ENCODE measurements at places on chromosomes 5 and 9. TPM values are rescaled to one million over a fixed set of nuclear protein-coding genes. Genes with fewer than 3 reads are reported as not detected.

- DNase-seq = no peak
These were observed 41.4 kb upstream of the SLCO6A1 start for GRCh38 chr5:102539996-102540728.

DNA sequence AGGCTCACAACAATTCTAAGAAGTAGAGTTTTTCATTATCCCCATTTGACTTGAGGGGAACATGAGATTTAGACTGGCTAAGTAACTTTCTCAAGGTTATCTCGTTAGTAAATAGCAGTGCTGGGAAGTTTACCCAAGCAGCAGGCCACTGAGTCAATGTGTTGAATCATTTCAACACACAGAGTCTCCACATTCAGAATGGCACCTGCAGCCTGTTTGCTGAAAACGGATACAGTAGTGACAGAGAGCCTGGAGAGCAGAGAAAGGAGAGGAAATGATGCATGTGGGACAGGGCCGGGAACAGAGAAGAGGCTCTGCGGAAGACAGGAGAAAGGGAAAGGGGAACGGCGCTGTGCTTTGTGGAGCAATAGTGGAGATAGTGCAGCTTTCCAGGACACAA, 33.5 kb upstream of the ZSWIM6 start:
- DNase-seq = no peak

The HTR4 gene
- not detected for polyA plus RNA-seq

DNA sequence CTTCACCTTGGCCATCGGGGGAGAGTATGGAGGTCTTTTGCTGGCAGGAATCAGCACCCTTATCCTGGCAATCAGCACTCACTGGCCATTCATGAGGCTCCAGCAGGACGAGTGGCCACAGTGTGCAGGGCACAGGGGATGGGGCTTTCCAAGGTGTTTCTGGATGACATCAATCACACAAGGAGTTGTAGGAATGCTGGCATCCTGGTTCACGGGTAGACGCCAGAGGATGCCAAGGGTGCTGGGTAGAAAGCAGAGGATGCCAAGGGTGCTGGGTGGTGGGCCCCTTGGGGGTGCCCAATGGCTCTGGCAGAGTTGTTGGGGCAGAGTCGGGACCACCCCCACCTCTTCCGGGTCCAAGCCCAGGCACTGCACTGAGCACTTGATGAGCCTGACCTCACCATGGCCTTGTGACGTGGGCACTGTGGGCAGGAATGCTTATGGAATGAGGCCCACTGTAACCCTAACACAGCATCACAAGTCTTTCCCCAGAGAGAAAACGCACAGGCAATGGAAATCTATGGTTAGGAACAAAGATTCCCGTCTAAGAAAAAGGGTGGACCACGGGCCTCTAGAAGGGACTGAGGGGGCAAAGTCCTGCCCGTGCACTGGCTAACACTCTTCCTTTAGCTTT, 29.1 kb downstream of the CEL start:
- no peak for DNase-seq

- DNase-seq = no peak
These were observed 8.3 kb upstream of the ABCA1 start for GRCh38 chr9:104936291-104936690.

- DNase-seq = no peak
These were observed 51.2 kb downstream of the SIL1 start for GRCh38 chr5:139146809-139147482.

DNA sequence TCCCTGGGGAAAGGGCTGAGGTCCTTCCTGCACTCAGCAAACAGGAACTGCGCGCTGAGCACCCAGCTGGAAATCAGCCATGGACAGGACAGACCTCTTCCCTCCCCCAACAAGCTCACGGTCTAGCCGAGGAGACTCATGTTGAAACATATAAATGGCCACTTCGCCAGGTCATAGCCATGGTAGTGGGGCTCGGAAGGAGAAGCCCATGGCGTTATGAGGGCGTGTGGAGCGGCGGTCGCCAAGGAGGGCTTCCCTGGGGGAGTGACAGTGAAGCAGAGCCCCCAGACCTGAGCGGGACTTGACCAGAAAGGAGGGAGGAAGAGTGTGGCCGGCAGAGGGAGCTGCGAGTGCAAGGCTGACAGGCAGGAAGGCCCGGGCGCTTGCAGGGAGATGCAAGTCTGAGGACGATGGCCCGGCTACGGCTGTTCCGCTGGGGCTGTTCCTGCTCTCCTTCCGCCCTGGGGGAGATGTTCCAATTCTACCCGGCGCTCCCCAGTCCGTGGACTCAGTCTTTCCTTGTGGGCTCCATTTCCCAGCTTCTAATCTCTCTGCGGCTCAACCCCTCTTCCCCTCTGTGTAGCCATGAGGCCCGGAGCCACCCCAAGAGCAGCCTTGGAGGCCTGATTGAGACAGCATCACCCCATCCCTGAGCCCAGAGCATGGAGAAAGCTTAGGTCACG, 43.9 kb upstream of the PRRC2B start:
- peak; percentile 77 for DNase-seq

DNA sequence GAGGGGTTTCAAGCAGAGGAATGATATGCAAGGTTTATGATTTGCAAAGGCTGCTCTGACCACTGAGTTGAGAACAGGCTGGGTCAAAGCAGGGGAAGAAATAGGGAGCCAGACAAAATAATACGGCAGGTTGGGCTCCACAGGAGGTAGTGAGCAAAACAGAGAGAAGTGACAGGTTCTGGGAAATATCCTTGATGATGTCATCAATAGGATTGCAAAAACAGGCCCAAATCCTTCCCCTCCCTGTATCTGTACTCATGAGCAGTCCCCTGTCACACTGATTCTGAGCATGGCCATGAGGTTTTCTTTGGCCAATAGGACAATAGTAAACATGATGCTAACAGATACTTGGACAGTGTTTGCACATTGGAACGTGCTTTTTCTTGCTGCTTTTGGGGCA, 471.8 kb upstream of the BRINP1 start:
- no peak for DNase-seq

- DNase-seq = no peak
These were observed 8.3 kb downstream of the SLC25A48 start for GRCh38 chr5:135842737-135843136.

DNA sequence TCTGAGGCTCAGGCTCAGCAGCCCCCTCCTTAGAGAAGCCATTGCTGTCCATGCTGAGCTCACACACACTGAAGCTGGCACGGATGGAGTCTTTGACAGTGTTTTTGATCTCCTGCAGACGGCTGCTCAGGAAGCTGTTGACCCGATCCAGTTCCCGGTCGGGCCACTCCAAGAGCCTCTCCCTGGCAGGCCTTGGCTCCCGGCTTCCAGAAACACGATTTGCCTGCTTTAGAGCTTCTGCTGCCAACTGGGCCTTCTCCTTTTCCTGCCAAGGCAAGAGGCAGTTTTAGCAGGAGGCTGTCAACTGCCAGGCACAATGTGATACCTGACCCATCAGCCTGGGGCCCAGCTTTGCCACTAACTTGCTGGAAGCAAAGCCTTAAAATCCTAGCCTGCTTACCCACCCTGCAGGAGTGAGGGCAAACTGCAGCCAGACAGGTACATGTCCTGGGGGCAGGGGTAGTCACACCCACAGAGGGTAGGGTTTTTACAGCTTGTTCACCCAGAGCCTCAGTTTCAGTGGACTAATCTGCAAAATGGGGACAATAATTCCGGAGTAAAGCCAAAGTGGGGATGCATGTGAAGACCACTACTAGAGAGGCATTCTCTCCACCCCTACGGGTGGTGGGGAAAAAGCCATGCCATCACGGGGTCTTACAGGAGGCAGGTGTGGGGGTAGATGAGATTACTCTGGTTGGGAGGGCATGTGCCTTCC, 8.3 kb upstream of the DDX41 start:
- DNase-seq = no peak

- no peak for DNase-seq
These were observed 408.7 kb upstream of the PIK3R1 start for GRCh38 chr5:67806654-67807438.

- peak; percentile 34 for DNase-seq
These were observed 30.1 kb downstream of the QRFP start for GRCh38 chr9:130866474-130866965.

The NUTM2F gene
- polyA plus RNA-seq = not detected

GRCh38 chr5:28398185-28398584, 1359.8 kb upstream of the CDH9 start:
- DNase-seq = no peak

The QRFP gene
- polyA plus RNA-seq = 0.42 TPM

The PANK3 gene
- 5.2 TPM for polyA plus RNA-seq

- peak; percentile 0 for DNase-seq
These were observed 29.2 kb upstream of the IL31RA start for GRCh38 chr5:55821731-55822512.

GRCh38 chr9:93435386-93435785, 16.1 kb upstream of the FAM120A start:
- no peak for DNase-seq

The RASA1 gene
- polyA plus RNA-seq = 7.9 TPM

GRCh38 chr5:143214890-143215289, 188.6 kb downstream of the NR3C1 start:
- DNase-seq = no peak

The LVRN gene
- polyA plus RNA-seq = not detected

GRCh38 chr9:132984202-132985070, 5.9 kb downstream of the GFI1B start:
- DNase-seq = no peak

- no peak for DNase-seq
These were observed 86.5 kb downstream of the CEMIP2 start for GRCh38 chr9:71681708-71682272.

GRCh38 chr5:76953551-76954382, 922 bp downstream of the CRHBP start:
- DNase-seq = no peak

- DNase-seq = no peak
These were observed 188.8 kb downstream of the MEF2C start for GRCh38 chr5:88694023-88694679.

GRCh38 chr5:137621306-137621705, 114.6 kb downstream of the KLHL3 start:
- DNase-seq = no peak

The IRX2 gene
- polyA plus RNA-seq = not detected

The PDZD2 gene
- 0.05 TPM for polyA plus RNA-seq

DNA sequence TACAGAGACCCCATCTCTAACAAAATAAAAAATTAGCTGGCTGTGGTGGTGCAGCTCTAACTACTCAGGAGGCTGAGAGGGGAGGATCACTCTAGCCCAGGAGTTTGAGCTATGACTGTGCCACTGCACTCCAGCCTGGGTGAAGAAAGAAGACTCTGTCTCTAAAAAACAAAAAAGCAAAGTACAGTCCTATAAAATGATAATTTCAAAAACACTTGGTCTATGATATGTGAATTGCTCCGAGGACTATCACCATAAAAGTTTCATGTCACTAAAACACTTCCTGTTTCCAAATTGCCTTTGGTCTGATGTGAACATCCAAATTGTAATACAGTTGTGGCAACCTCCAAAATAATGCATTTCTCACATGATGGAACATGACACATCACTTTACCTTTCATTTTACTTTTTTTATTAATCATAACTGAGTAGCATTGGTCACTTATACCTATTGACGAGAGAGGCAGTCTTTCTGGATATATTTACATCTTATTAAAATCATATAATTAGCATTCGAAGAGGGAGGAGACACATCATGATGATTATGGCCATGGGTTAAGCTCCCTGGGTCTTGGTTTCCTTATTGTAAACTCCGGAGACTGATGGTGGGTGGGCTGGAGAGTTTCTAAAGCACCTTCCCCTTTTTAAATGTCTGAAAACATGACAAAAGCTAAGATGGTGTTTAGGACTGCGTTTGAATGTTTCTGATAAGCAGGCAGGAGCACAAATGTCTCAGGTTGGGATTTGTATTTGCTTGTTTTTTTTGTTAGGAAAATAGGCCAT, 25.8 kb upstream of the CD180 start:
- peak; percentile 42 for DNase-seq

The ANKRD20A1 gene
- not detected for polyA plus RNA-seq

The TAF11L4 gene
- polyA plus RNA-seq = not detected

DNA sequence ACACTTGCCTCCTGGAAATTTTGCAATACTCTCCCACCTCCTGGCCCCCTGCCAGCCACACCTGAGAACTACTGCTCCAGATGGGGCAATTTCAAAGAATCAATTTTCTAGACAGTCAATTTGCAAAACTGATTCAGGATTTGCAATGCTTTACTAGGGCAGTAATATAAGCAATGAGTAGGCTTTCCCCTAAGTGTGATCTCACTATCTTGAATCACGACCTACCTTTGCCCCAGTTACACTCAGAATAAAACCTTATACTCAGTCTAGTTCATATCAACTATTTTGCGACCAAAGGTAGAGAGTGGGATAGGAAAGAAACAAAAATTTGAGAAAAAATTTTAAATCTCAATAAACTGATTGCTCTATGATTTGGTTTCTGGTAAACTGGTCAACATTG, 54.4 kb downstream of the DROSHA start:
- no peak for DNase-seq

GRCh38 chr5:43312699-43313034, 545 bp downstream of the HMGCS1 start:
- no peak for DNase-seq

GRCh38 chr5:32261198-32261597, 51.5 kb downstream of the MTMR12 start:
- DNase-seq = no peak

DNA sequence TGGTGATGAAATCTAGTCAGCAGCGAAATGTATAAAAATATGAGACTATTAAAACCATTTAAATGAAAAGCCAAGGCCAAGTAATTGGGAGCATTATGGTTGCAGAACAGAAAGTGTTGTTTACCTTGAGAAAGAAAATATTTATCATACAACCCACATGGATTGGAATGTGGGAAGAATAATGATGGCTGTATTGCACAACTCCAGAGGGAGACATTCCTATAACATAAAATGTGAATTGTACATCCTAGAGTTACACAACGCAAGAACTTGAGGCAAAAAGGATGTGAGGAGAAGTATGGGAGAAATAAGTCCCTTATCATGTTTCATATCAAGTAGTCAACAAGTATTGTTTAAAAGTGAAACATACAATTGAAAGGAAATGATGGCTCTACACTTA, 1014.0 kb upstream of the SEMA6A start:
- no peak for DNase-seq

- DNase-seq = no peak
These were observed 983 bp downstream of the GCNT1 start for GRCh38 chr9:76459694-76460635.

DNA sequence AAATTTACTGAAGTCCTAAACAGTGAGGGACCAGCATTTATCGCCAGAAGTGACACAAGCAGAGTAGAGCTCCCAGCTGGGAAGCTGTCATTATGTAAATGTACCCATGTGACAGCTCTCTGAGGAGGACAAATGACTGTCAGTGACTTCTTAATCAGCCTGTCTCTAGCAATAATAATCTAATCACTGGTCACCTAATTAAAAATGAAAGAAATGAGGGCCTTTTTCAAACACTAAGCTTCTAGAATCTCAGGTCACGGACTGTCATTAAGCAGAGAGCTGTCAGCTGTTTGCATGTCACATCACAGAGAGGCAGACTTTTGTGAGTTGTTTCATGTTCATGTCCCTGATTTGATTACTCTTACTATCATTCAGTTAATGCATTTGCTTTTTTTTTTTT, 77.9 kb upstream of the FBXL17 start:
- DNase-seq = no peak

- no peak for DNase-seq
These were observed 53.6 kb downstream of the PRR16 start for GRCh38 chr5:120517607-120518252.

The TMEFF1 gene
- not detected for polyA plus RNA-seq

GRCh38 chr5:10581424-10581748, 17.5 kb downstream of the ANKRD33B start:
- DNase-seq = no peak

Data from naive B cell (primary cell).